Mucosa of gallbladder (tissue), 1 donor: ENCODE measurements at places on chromosomes 5 and 9.
A peak's percentile ranks its signal among the peaks of the same experiment; 100 is the strongest.

DNA sequence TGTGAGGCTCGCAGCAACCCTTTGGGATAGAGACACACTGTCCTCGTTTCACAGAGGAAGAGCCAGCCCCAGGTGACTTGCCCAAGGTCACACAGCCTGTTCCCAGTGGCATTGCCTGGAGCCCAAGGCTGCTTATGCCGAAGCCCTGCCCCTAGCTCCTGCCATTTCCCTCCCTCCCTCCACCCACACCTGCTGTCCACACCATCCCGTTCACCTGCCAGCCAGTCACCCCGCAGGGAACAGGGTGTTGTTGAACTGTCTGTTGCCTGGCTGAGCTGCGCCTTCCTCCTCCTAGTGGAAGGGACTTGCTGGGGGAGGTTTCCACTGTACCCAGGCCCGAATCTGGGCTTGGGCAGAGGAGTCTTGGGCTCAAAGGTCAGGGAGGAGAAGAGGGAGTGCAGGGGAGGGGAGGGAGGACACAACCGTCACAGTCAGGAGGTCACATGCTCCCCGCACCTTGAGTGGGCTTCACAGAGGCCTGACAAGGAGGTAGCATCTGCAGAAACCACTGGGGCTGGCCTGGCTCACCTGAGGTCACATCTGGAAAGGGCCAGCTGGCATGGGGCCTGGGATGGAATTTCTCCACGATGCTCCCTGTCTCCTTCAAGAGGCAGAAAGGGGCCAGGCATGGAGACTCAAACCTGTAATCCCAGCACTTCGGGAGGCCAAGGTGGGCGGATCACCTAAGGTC lies 6.3 kb downstream of the TTC16 start:
- DNase-seq: no peak

- no peak for DNase-seq
Measured at GRCh38 chr9:4559261-4560182, 69.3 kb downstream of the SLC1A1 start.

- DNase-seq: no peak
Measured at GRCh38 chr5:66515209-66515608, 81.0 kb upstream of the MAST4 start.

- DNase-seq: no peak
Measured at GRCh38 chr5:43020399-43020746, 19.7 kb downstream of the ANXA2R start.

DNA sequence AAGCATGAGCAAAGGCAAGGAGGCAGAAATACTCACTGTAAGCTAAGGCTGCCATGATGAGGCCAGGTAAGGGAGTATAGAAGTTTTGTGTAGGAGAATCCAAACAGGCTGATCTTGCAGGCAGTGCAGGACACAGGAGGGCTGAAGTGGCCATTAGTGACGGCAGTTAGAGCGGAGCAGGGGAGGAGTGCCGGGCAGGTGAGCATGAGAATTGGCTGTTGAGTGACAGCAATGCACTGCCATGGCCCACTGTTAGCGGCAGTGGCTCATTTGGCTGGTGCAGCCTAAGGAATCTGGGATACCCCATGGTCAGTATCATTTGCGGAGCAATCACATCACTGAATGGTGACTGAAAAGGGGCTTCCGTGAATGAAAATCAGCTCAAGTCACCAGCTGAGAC lies 22.8 kb downstream of the RGS3 start:
- DNase-seq: no peak

DNA sequence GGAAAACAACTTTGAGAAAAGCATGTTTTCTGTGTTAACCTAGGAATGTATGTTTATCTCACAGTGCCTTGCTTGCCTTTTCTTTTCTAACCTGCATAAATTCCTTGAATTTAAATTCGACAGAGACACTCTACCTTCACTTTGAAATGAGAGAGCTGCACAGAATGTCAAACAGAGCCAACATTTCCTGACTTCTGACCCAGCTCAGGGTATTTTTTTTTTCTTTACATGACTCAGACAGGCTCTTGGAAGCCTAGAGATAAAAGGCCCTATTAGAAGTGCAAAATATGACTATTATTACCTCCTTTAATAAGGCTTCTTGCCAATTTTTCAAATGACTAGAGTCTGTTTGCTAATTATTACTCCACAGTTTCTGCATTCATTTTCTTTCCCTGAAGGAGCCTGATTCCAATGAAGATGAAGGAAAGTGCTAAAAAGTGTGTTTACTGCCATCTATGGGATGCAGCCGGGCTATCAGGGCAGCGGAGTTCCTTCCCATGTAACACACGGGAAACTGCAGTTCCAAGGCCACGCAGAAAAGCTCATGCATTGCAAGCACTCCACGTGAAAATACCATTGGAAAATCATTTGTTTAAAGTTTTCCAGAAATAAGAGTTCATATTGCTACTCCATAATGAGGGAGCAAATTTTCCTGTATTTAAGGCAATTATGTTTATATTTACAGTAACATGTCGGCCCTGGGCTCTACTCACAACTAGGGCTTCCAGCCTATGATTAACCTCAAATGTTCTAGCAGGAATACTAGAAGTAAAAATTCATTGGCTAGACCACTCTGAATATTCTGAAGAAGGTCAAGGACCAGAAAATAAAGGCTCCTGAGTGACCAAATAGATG lies 485.6 kb downstream of the ZSWIM6 start:
- peak; percentile 56 for DNase-seq
